ENCODE measurements at places on chromosomes 1 and 21.

- peak; percentile 75 for DNase-seq
Measured at GRCh38 chr1:32372149-32372756, 9.9 kb downstream of the TSSK3 start.

- DNase-seq = no peak
Measured at GRCh38 chr1:163166886-163167555, 35.7 kb downstream of the RGS5 start.

DNA sequence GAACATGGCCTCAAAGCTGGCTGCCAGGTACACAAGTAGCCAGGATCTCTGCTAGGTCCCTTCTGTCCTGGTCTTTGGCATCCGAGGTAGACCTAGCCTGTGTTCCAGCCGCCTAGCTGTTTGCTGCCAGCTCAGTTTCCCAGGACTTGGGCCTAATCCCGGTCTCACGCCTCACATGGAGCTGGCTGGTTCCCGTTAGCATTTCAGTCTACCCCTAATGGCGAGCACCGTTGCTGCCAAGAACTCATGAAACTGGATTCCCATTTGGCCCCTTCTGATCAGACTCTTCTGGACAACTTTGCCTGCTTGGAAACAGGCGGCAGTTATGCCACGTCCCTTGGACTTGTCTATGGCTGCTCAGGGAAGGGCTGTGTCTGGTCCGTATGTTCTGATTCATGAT, 26.2 kb upstream of the HHAT start:
- DNase-seq = no peak

DNA sequence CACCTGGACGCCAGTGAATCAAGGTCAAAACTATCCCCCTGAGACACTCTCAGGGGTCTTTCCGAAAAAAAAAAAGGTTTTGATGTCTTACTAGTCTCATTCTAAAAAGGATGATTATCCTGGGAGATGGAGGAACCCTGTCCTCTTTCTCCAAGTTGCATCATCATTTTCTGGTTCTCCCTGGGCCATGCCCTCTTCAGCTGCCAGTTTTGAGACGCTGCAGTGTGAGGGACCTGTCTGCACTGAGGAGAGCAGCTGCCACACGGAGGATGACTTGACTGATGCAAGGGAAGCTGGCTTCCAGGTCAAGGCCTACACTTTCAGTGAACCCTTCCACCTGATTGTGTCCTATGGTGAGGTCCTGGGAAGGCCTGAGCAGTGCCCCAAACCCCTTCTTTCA, 3.5 kb downstream of the FCRLA start:
- DNase-seq = no peak

- DNase-seq = no peak
Measured at GRCh38 chr1:111085676-111086075, 54.2 kb downstream of the DRAM2 start.

Measured in GM12865 (cell line).